ENCODE measurements at places on chromosomes 7 and 10. TPM values are rescaled to one million over a fixed set of nuclear protein-coding genes. Genes with fewer than 3 reads are reported as not detected.
A peak's percentile ranks its signal among the peaks of the same experiment; 100 is the strongest.

DNA sequence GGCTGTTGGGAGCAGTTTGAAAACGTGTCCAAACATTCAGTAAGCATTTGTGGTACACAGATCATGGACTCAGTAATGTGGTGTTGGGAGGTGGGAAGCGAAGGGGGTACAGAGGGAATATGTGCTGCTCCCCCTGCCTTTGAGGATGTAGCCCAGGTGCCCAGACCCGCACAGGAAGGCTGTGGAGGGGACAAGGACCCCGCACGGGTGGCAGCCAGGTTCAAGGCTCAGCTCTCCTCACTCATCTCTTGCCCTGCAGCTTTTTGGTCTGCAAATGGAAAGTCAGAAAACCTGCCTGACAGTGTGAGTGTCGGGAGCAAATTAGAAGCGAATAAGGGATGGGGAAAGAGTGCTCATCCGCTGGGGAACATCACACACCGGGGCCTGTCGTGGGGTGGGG lies 27.3 kb upstream of the EN2 start:
- DNase-seq, result no peak

DNA sequence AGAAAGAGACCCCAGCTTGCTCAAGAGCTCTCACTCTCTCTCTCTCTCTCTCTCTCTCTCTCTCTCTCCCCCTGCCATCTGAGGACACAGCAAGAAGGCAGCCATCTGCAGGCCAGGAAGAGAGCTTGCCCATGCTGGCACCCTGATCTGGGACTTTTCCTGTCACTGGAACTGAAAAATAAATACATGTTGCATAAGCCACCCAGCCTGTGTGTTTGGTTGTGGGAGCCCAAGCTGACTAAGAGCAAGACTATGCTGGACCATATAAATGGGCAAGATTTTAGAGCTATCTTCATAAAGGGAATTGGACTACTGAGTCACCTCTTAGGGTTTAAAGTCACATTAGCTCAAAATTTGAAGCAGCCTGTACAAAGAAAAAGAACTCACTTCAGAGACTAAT lies 98.6 kb downstream of the SLC16A9 start:
- DNase-seq, result no peak

DNA sequence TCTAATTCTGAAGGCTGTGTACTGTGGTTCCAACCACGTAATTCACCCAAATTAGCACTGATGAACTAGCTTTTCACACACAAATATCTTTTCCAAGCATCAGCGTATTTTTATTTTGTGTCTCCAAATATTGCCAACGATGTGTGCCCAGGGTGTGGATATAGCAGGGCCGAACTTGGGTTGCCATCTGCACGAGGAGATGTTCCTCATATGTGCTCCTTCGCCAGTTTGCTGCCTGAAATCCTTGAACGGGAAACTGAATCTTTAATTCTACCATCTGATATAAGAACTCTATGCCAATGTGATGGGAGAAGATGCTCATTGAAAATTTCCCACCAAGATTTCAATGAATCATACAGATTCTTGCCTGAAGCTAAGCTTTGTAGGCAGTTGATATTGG lies 121.5 kb upstream of the ZNF438 start:
- no peak for DNase-seq

DNA sequence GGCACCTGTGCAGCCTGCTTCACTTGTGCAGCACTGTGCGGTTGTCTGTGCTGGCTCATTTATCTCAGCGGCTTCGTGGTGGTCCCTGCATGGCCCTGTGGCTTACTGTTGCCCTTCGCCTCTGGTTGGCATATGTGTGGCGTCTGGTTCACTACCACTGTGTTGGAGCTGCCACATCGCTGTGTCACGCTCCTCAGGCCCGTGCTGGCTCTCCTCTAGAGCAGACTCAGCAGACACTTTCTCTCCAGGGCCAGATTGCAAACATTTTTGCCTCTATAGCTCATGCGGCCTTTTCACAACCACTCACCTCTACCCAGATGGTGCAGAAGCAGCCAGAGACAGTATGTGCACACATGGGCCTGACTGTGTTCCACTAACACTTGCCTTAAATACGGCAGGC lies 37.9 kb downstream of the PPP2R2D start:
- no peak for DNase-seq

GRCh38 chr7:82284936-82285519 lies 158.5 kb downstream of the CACNA2D1 start:
- no peak for DNase-seq

- no peak for DNase-seq
Measured at GRCh38 chr10:74238031-74238431, 87.0 kb downstream of the ADK start.

DNA sequence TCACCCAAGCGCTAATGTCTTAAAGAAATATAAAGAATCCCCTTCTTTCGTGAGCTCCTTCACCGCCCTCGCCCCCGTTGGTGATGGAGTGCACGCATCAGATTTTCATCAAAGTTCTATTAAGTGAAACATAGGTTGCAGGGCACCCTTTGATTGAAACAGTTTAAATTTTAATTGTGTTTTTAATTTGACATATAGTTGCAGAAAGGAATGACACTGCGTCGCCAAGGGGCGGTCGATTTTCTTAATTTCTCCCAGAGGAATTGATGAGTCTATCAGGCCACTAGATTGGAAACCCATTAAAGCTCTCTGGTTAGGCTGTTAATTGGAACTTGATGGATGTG lies 4.1 kb upstream of the HMX2 start:
- no peak for DNase-seq

GRCh38 chr10:124219062-124219461 lies 125.7 kb upstream of the CHST15 start:
- no peak for DNase-seq

DNA sequence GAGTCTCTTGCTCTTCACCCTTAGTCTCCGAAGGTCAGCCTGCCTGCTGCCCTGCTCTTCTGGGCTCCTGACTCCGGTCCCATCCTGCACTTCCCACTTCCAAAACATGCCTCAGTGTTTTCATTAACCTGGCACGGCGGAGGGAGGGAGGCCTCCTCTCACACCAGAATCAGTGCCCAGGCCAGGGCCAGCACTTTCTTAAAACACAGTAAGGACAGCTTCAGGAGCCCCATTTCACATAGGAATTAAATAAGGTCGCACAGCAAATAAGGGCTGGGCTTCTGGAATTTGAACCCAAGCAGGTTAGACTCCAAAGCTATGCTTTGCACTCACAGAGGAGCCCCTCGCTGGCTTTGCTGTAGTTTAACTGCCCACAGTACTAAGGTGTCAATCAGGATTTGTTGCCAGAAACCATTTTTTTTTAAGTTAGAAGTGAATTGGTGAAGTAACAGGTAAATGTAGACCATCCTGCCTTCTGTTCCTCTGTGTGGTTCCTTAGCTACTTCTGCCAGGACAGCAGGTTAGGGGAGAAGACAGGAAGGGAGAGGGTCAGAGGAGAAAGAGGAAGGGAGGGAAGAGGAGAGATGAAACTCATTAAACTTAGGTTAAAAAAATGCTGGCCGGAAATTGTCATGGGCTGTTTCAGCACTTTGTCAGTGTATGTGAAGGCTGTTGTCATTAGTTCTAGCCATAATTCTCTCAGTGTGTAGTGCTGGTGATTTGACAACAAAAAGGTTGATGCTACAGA lies 1.1 kb downstream of the RASSF4 start:
- DNase-seq, result no peak

DNA sequence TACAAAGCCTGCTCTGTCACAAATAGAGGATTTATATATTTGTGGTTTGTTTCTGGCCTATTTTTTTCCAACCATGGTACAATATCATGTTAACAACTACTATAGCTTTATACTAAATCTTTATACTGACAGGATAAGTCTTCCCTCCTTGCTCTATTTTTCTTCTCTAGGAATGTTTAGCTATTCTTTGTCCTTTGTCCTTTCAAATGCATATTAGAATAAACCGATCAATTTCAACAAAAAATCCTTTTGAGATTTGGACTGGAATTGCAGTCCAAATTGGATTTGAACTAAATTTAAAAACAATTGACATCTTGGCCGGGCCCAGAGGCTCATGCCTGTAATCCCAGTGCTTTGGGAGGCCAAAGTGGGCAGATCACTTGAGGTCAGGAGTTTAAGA lies 39.2 kb upstream of the CTTNBP2 start:
- DNase-seq, result no peak

DNA sequence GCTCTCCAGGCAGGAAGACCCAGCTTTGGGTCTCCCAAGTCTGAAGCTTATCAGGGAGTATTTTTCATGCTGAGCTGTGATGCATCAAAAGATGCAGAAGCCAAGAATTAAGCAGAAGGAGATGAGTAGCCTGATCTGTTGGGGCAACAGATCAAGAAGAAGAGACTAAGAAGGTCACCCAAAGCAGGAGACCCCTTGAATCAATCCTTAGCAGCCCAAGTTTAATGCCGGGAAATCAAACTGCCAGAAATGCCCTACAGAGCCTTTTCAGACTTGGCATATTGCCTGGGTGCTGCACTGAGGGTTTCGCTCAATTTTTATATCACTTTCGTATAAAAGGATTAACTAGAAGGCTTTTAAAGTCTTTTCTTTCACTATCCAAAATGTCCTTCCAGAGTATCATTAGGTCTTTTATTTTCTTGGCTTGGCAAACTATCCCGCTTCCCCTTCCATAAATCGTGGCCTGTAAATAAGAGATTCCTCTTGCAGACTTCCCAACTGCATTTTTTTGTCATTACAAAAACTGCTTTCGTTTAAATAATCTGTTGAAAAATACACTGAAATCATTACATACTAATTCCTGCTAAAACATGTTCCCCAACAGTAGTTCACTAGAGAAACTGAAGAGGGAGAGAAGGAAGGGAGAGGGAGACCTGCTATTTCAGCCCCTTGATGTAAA lies 49.0 kb upstream of the STK17A start:
- DNase-seq, result peak; percentile 19

GRCh38 chr7:151442776-151443496 lies 3.0 kb upstream of the CRYGN start:
- DNase-seq, result no peak

- DNase-seq, result no peak
Measured at GRCh38 chr7:8536431-8536830, 103.0 kb downstream of the NXPH1 start.

DNA sequence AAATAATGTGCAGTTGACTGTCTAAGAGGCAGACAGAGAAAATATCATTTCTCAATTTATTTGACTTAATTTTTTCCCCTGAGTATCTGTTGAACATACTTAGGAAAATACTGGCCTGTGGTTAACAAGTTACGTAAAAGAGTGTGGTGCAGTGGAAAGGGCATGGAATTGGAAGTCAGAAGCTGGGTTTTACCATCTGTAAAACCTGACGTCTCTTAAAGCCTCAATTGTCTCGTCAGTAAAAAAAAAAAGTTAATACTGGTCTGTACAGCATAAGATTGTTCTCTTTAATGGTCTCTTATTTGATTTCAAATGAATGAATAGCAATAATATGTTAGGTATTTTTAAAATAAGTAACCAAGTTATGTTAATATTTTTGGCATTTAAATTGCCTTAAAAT lies 67.8 kb downstream of the PHTF2 start:
- DNase-seq, result no peak

- DNase-seq, result no peak
Measured at GRCh38 chr7:1609023-1609422, 39.2 kb upstream of the PSMG3 start.

- peak; percentile 54 for DNase-seq
Measured at GRCh38 chr7:137169282-137169698, 174.2 kb downstream of the PTN start.

DNA sequence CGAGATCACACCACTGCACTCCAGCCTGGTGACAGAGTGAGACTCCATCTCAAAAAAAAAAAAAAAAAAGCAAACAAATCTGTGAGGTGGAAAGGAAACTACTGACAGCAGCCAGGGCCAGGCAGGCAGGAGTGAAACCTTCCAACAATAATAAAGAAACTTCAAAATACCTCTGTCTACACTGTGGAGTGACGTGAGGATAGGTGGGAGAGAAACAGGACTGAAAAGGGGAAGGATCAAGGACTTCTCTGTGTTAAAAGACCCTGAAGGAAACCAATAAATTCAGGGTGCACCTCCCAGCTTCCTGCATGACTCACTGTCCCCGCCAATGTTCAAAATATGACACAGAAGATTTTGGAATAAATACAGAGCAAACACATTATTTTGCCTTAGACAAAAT lies 82.9 kb downstream of the KIAA1549 start:
- no peak for DNase-seq

DNA sequence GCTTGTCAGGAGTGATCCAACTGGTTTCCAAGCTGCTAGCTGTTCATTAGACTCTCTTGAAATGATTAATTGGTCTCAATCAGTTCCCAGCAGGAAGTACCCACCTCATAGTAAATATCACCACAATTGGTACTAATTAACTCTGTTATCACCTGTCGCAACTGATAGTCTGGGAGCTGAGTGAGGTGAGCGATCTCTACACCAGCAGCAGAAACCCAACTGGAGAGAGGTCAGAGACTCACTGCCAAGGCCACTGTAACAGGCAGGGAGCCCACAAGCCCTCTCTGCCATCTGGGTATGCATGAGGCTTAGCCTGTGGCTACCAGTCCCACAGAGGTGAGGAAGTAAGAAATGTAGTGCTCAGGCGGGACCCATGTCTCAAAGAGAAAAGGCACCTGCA lies 245.5 kb downstream of the DYNC1I1 start:
- DNase-seq, result no peak

Gene KCNH2
- polyA plus RNA-seq, result 14.3 TPM

Gene TMEM236
- polyA plus RNA-seq, result 0.14 TPM

Gene KCNMA1
- 2.9 TPM for polyA plus RNA-seq

Gene VWDE
- 4.0 TPM for polyA plus RNA-seq

Gene ZNF503
- polyA plus RNA-seq, result 62.3 TPM

Gene CYP3A4
- polyA plus RNA-seq, result 0.17 TPM

Gene CACNA2D1
- polyA plus RNA-seq, result 25.4 TPM
